Activated T-helper 9 cell treated with anti-CD3 and anti-CD28 coated beads, Interleukin-2, amount 50 U/mL, for 16 hours (primary cell): ENCODE measurements at places on chromosomes 2 and 18.

GRCh38 chr2:173171321-173171720 lies 95.7 kb downstream of the MAP3K20 start:
- no peak for DNase-seq

- no peak for DNase-seq
These were observed at the start of gene RND3 for GRCh38 chr2:150487537-150488429. RND3 (minus strand) TSS chr2:150487667; CDS start chr2:150487417, 250 bp downstream.

DNA sequence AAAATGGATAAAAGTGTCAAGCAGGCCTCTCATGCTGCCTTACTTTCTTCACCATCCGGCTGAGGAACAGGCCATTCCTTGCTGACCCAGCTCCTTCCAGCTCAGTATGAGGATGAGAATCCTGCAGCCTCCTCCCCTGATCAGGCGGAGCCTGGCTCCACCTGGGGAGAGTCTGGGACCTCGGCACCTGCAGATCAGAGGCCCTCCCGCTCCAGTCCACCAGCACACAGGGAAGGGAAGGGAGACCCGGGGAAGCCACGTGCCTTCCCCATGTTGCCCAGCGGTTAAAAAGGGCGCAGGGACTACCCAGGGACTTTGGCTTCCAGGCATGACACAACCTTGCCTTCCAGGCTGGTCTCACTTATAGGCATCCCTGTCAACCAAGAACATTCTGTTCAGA lies 172.0 kb downstream of the NDUFA10 start:
- no peak for DNase-seq

- DNase-seq = no peak
These were observed 212.8 kb upstream of the NCKAP5 start for GRCh38 chr2:133780997-133781513.

GRCh38 chr2:133407341-133407740 lies 160.9 kb downstream of the NCKAP5 start:
- no peak for DNase-seq

- DNase-seq = no peak
These were observed 17.2 kb downstream of the GFPT1 start for GRCh38 chr2:69369802-69370201.

- DNase-seq = no peak
These were observed 758.1 kb upstream of the DDX18 start for GRCh38 chr2:117056376-117056748.

GRCh38 chr2:175449616-175450015 lies 268.1 kb upstream of the ATP5MC3 start:
- DNase-seq = no peak

GRCh38 chr2:190607014-190607597 lies 41.8 kb upstream of the NAB1 start:
- DNase-seq = no peak

- no peak for DNase-seq
These were observed 86.5 kb downstream of the LRP2 start for GRCh38 chr2:169275696-169276444.

DNA sequence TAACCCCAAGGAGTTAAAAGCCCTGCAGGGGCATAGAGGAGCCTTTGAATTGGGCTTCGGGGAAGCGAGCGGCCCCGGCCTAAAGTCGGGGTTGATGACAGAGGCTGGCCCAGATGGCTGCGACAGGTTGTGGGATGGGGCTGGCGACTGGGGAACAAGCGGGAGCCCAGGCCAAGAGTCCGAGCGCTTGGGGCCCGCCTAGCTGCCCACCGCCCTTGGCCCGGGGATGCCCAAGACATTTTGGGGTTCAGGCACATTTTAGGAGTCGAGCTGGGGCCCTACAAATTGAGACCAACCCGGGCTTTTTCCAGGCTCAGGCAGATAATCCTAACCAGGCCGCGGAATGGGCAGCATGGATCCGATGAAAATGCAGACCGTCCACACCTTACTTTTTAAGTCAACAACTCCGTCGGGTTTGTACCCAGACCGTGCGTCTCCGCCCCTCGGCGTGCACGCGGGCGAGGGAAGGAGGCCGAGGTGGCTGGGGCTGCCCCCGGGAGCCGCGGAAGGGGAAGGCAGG lies 507 bp downstream of the RTKN start:
- DNase-seq = no peak

- no peak for DNase-seq
These were observed 65.1 kb downstream of the LRP1B start for GRCh38 chr2:142065700-142066099.

- no peak for DNase-seq
These were observed 131.7 kb downstream of the KLHL29 start for GRCh38 chr2:23516520-23517256.

DNA sequence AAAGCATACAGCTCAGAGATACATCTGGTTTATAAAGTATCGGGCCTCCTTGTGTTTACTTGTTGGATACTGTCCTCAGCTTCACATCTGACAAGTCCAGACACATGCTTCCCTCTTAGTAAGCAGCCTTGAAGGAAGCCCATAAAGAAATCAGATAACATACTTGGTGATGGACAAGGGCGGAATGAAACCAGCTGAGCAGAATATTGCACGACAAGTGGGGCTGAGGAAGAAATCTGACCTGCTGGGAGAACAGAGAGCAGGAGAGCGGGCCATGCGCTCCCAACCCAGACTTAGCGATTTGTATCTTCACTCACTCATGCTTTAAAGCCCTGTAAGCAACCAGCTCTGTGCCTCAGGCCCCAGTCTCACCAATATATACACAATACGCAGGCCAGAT lies 208.4 kb downstream of the CDH20 start:
- no peak for DNase-seq

GRCh38 chr2:132414081-132414480 lies 2.5 kb upstream of the GPR39 start:
- no peak for DNase-seq

GRCh38 chr2:114859726-114860510 lies 417.5 kb downstream of the DPP10 start:
- no peak for DNase-seq

GRCh38 chr18:49026501-49027373 lies 76.0 kb upstream of the SMAD7 start:
- no peak for DNase-seq

GRCh38 chr18:54387631-54388030 lies 29.9 kb downstream of the C18orf54 start:
- DNase-seq = no peak

DNA sequence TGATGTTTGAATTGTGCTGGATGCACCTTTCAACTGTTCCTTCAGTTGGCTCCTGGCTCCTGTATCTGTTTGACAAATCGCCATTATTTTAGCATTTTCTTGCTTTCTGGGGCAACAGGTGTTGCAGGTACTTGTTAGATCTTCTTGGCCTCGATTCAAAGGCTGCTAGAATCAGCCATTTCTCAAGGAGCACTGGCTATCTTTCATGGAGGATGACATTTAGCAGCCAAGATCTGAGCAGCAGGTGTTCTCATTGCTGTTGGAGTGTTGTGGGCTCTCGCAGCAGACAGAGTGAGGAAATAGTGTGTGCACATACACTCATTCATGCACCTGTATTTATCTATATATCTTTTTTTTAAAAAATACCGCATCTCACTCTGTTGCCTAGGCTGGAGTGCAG lies 52.2 kb downstream of the INPP5D start:
- DNase-seq = no peak

DNA sequence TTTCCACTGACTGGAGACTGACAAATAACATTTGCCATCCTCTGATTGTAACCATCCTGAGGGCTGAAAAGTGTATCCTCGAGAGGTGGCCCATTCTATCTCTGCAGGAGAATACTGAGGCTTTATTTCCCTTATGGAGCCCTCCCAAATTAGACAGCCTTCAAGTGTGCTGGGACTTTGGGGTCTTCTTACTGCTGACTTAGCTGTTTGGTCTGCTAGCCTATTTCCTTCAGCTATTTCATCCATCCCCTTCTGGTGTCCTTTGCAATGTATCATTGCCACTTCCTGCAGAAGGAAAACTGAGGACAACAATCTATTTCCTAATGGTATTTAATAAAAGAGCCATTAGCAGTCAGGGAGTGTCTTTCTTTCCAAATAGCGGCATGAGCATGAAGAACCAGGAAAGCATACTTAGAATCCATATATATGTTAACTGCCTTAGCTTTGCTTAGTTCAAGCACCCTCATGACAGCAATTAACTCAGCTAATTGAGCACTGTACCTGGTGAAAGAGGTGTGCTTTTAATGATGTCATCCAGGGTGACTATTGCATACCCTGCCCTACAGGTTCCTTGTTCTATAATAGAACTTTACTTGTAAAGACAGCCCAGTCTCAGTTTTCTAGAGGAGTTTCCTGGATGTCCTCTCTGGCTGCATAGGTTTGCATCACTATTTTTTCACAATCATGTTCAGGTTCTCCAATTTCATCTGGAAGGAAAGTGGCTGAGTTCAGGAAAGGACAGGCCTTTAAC lies 24.0 kb downstream of the CMPK2 start:
- DNase-seq = no peak

DNA sequence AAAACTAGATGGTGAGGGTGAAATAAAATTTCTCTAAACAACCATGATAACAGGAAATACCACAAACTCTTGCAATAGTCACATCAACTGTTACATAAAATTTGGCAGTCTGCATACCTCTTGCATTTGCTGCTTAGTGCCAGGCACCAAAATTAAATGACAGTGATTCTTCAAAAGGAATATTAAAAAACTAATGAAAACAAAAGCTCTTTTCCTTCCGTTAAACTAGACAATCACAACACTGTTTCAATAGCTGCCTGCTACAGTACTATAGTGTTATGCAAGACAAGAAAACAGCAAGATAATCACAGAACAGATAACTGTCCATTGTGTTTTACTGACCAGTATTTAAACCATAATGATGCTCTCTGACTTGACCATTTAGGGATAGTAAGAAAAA lies 239.0 kb upstream of the SMAD7 start:
- no peak for DNase-seq

DNA sequence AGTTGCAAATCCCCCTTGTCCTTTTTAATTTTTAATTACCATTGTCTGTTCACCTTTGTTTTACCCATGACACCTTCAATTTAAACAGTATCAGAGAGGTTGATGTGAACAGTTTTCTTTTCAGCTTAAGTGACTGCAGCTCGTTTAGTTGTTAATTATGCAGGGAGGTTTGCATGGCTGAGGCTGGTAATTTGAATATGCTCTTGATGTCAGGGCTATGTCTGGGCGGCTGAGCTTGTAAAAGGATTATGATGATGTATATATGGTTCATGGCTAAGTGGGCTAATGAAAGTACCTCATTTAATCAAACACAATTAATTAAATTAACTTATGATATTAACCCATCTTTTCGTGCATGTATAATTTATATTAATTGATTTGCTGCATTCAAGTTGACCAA lies 822.1 kb downstream of the GALR1 start:
- no peak for DNase-seq
